Activated naive CD8-positive, alpha-beta T cell treated with anti-CD3 and anti-CD28 coated beads, Interleukin-2, amount 10 ng/mL, durations not matched to agents 7 days and 5 days (primary cell): ENCODE measurements at places on chromosomes 7 and 10. TPM values are rescaled to one million over a fixed set of nuclear protein-coding genes. Genes with fewer than 3 reads are reported as not detected.

The ALOX5 gene
- total RNA-seq: 14.2 TPM

The WDR86 gene
- 2.1 TPM for total RNA-seq

The PTPRZ1 gene
- not detected for total RNA-seq

The CYP3A7 gene
- total RNA-seq: not detected

The LIPN gene
- total RNA-seq: not detected

The MLXIPL gene
- total RNA-seq: not detected

The EPO gene
- total RNA-seq: 0.22 TPM

The COL28A1 gene
- not detected for total RNA-seq

The ADAM8 gene
- total RNA-seq: 90.8 TPM

The TLL2 gene
- total RNA-seq: not detected

The RHEB gene
- total RNA-seq: 73.0 TPM

The ZNF316 gene
- total RNA-seq: 42.6 TPM

The APBB1IP gene
- total RNA-seq: 88.7 TPM

The NXPH1 gene
- total RNA-seq: not detected

DNA sequence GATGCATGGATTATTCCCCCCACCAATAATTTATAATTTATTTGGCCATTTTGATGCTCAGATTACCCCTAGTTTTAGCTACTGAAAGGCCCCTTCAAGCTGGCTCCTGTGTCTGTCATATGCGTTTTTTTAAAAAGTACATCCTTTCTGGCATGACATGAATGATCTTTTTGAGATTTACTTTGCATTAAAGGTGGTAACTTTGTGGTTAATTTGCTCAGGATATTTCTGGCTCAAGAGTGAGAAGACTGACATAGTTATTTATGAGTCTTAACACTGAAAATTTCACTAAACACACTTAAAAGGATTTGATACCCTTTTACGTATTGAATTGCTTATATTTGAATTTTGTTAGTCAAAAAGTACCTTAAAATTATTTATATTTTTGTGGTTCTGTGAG, 5.4 kb downstream of the SMC3 start:
- no peak for DNase-seq
- H3K27ac ChIP-seq: no peak overlapping the region
- peaks cover 21% of the 10 kb centered on the region for H3K36me3 ChIP-seq

GRCh38 chr10:118045158-118045836, 1.4 kb downstream of the RAB11FIP2 start:
- peaks cover 22% of the 10 kb centered on the region for H3K4me1 ChIP-seq
- H3K36me3 ChIP-seq: peaks cover 5% of the 10 kb centered on the region
- peak overlapping the region; percentile 21 for H3K27ac ChIP-seq
- DNase-seq: no peak
- H3K4me3 ChIP-seq: peak overlapping the region; percentile 90

DNA sequence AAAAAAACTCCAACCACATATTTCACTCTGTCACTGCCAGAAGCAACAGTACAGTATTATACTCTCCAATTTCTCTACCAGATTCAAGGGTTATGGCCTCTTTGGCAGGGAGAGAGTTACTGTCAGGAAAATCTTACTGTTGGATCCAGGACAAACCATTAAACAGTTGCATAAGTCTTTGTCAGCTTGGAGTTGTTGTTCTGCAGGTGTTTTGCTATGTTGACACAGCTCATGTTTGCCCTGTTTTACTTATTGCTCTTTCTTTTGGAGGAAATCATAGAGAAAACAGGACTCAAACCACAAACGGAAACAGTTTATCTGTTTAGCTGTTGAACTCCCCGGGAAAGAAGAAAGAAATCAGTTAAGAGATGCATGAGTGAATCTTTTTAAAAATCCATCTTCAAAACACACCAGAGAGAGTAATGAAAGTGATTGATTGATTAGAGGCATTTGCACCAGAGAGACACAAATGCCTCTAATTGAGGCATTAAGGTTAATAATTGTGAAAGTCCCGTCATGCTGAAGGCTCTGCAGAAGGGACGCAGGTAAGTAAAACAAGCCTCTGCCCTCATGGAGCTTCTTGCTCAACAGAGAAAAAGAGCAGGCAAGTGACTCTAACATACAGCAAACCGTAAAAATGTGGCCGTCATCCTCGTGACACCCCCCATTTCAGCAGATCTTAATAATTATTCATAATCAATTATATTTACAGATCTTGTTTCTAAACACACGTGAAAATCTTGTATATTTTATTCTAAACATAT, 38.7 kb upstream of the ARHGAP21 start:
- no peaks in the 10 kb centered on the region for H3K36me3 ChIP-seq
- no peak overlapping the region for H3K27ac ChIP-seq
- H3K4me1 ChIP-seq: peaks cover 3% of the 10 kb centered on the region
- no peak overlapping the region for H3K4me3 ChIP-seq

DNA sequence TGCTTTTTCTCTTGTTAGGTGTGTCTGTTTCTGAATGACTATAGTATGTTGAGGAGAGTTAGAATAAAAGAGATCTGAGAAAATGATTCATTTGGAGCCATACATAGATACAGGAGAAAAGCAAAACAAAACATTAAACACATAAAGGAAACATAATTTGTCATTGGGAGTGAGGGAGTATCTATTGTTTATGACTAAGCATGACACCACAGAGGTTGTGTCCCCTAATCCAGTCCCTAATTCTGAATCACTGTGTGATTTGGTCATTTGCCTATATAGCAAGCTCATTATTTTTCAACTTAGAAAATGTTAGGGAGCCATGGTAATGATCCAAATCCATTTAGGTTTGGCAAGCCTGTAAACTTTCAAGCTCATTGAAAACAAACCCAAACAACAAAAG, 132.3 kb upstream of the BMPER start:
- no peaks in the 10 kb centered on the region for H3K4me1 ChIP-seq
- H3K4me3 ChIP-seq: no peak overlapping the region
- no peaks in the 10 kb centered on the region for H3K27me3 ChIP-seq
- H3K27ac ChIP-seq: no peak overlapping the region

- no peak overlapping the region for H3K4me3 ChIP-seq
- no peak for DNase-seq
- no peaks in the 10 kb centered on the region for H3K36me3 ChIP-seq
- H3K27me3 ChIP-seq: peaks cover 55% of the 10 kb centered on the region
These were observed 49.7 kb downstream of the NRAP start for GRCh38 chr10:113613977-113614690.

DNA sequence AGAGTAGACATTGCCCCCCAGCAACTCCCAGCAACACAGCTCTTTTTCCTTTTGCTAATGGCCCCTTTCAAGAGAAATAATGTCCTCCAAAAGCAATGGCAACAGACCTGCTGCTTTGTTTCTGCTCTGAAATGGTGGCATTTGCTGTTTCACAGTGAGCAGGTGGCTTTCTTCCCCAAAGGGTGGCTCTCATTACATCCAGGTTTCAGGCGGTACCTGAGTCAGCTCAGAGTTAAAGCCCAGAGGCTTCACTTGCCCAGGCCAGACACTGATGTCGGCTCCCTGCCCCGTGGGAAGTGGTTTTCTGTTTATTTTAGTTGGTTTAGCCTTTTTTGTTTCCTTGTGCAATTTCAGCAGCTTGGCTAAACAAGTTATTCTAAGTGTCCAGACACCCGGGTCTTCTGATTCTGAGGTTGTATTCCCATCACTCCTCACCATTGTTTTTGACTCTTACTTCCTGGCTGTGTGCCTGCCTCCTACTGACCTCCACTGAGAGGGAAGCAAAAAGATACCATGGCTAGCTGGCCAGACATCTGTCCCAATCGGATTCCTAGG, 7.8 kb upstream of the ATOH7 start:
- DNase-seq: no peak
- peaks cover 6% of the 10 kb centered on the region for H3K27me3 ChIP-seq
- no peaks in the 10 kb centered on the region for H3K36me3 ChIP-seq
- no peak overlapping the region for H3K27ac ChIP-seq
- no peak overlapping the region for H3K4me3 ChIP-seq
- no peaks in the 10 kb centered on the region for H3K4me1 ChIP-seq

DNA sequence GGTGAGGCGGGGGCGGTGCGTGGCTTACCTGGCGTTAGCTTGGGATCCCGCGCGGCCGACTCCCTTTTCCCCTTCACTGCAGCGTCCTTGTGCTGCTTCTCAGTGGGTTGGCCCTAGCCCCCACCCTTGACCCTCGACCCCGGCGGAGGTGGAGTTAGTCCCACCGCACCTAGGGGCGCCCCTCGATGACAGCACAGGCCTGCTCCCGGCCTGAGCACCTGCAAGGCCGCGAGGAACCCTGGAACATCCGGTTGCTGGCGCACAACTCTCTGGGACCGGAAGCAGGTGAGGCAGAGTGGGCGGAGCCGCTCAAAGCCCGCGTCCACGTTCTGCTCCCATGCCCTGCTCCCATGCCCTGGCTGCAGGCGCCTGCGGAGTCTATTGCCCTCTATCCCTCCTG, 266.9 kb downstream of the USP6NL start:
- H3K4me1 ChIP-seq: peaks cover 8% of the 10 kb centered on the region
- DNase-seq: peak; percentile 51
- H3K27ac ChIP-seq: peak overlapping the region; percentile 49
- no peaks in the 10 kb centered on the region for H3K36me3 ChIP-seq

- H3K27me3 ChIP-seq: peaks cover 20% of the 10 kb centered on the region
- H3K27ac ChIP-seq: no peak overlapping the region
- H3K4me3 ChIP-seq: no peak overlapping the region
- H3K4me1 ChIP-seq: no peaks in the 10 kb centered on the region
These were observed 154.8 kb upstream of the PRR15 start for GRCh38 chr7:29408841-29409243.

- peaks cover 87% of the 10 kb centered on the region for H3K27me3 ChIP-seq
- H3K4me1 ChIP-seq: peaks cover 12% of the 10 kb centered on the region
- no peak for DNase-seq
- H3K4me3 ChIP-seq: no peak overlapping the region
- peaks cover 4% of the 10 kb centered on the region for H3K36me3 ChIP-seq
These were observed 3.0 kb upstream of the HOXA1 start for GRCh38 chr7:27098578-27099451.

DNA sequence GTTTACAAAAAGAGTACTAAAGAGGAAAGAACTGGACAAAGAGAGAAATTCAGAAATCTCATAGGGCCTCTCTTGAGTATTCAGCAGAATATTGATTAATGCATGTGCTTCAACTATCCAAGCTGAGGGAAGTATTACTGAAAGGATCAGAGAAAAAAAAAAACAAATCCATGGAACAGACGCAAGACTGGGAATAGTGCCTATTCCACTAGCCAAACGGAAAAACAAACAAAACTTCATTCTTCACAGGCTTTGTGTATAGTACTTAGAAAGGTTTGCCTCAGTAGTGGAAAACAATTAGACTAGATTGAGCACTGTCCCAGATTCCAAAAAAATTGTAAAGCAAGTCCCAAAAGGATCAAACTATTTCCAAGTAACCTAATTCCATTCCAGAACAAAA, 106.2 kb downstream of the TFEC start:
- no peaks in the 10 kb centered on the region for H3K4me1 ChIP-seq
- DNase-seq: no peak
- no peak overlapping the region for H3K4me3 ChIP-seq
- H3K27ac ChIP-seq: no peak overlapping the region

- H3K27ac ChIP-seq: no peak overlapping the region
- no peaks in the 10 kb centered on the region for H3K4me1 ChIP-seq
- H3K4me3 ChIP-seq: no peak overlapping the region
- H3K27me3 ChIP-seq: no peaks in the 10 kb centered on the region
- no peak for DNase-seq
These were observed 99.3 kb downstream of the SEMA3C start for GRCh38 chr7:80819503-80819902.

DNA sequence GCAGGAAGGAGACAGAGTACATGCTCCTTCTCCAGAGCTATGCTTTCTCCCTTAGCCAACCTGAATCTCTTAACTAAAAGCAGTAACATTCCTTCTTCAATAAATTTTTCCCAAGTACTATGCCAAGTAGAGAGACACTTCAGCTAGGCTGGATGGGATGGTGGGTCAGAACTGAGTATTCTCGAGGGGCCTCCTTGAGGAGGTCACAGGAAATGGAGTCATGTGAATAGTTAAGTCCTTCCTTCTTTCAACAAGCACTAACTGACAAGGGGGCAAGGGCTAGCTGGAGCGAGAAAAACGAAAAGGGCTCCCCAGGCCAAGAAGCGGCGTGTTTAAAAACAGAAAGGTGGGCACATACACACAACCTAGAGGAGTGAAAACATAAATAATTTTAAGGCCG, 5.5 kb downstream of the RSU1 start:
- DNase-seq: no peak
- peaks cover 19% of the 10 kb centered on the region for H3K36me3 ChIP-seq
- no peak overlapping the region for H3K4me3 ChIP-seq
- no peaks in the 10 kb centered on the region for H3K27me3 ChIP-seq
- no peak overlapping the region for H3K27ac ChIP-seq

DNA sequence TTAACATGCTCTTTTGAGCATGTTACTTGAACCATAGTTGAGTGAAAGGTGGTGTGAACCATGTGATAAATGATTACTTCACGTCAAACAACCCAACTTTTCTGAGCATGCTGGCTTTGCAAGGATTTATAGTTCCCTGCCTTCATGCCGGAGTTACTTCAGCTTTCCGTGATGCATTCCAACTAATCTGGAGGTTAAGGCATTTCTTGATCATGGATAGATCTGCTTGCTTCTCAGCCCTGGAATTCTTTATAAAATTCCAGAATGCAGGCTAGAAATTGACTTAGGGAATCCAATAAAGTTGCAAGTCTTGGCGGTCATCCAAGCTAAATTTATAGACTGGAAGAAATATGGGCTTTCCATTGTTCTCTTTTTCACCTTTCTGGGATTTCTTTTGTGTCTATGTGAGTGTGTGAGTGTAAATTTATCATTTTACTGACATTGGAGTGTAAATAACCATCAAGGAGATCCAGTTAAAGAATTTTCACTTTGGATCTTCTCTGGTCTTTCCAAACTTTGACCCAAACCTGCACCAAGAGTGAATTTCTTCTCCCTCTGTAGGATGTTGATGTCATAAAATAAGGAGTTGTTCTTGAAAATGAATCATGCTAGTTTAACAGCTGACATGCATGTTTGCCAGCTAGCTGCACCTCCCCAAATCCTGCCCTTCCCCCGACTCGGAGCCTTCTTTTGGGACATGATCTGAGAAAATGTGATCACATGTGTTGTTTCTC, 289.0 kb downstream of the TWIST1 start:
- H3K36me3 ChIP-seq: no peaks in the 10 kb centered on the region
- no peaks in the 10 kb centered on the region for H3K4me1 ChIP-seq
- no peak for DNase-seq

- H3K4me1 ChIP-seq: no peaks in the 10 kb centered on the region
- H3K27ac ChIP-seq: no peak overlapping the region
- H3K36me3 ChIP-seq: peaks cover 6% of the 10 kb centered on the region
- H3K4me3 ChIP-seq: no peak overlapping the region
- H3K27me3 ChIP-seq: no peaks in the 10 kb centered on the region
- DNase-seq: no peak
These were observed 182.2 kb downstream of the PHF14 start for GRCh38 chr7:11155883-11156282.
